ENCODE measurements at places on chromosomes 13 and 19.
A peak's percentile ranks its signal among the peaks of the same experiment; 100 is the strongest.

DNA sequence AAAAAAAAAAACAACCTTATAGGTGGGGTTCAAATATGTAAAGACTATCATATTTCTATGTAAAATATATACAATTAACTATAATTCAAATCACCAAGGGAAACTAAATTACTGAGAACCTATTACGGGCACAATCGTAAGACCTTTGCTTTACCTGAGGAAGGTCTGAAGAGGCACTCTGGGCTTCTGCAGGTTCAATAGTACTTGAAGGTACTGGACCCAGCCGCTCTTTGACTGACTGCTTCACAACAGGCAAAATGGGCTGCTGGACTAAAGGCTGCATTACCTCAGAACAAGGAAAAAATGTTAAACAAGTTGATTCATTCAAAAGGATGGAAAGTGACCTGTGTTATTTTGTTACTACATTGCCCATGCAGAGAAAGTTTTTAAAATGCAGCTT lies 51.8 kb downstream of the RBM26 start:
- DNase-seq: no peak

DNA sequence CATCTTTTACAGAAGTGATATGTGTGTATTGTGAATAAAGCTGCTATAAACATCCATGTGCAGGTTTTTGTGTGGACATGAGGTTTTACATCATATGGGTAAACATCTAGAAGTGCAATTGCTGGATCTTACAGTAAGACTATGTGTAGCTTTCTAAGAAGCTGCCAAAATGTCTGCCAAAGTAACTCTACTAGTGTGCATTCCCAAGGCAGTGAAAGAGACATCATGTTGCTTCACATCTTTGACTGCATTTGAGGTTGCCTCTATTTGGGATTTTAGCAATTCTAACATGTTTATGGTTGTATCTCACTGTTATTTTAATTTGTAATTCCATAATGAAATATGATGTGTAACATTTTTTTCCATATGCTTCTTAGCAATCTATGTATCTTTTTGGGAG lies 30.3 kb downstream of the SLITRK6 start:
- DNase-seq: no peak

DNA sequence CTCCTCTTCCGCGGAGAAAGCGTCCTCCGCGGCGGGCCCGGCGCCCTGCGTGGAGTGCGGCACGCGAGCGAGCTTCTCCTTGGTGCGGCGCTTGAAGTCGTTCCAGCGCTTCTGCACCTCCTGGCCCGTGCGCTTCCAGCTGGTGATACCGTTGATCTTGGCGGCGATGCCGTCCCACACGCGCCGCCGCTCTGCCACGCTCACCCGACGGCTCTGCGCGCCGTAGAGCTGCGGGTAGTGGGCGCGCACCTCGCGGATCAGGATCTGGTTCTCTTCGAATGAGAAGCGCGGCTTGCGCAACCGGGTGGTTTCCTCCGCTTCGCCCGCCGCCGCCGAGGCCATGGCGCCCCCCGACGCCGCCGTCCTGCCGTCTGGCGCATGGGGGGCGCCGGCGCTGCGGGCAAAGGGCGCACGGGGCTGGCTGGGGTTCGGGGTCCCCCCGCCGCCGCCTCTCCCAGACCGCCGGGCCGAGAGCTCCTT lies 941 bp downstream of the MYPOP start:
- DNase-seq: peak; percentile 23

DNA sequence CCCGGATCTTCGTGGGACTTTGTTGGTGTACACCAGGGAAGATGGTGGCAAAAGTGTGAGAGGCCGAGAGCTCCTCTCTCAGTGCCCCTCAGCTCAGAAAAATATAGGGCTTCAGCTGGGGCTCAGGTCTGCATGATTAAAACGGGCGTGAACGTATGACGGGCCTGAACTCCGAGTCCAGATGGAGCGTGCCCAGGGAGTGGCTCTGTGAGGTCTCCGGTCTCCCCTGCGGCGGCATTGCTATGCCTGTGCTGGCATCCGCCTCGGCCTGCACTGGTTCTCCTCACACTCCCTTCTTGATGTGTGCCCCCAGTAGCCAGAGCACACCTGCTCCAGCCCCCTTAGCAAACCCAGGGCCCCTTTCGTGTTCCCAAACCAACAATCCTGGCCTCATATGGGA lies 82.0 kb downstream of the TEX29 start:
- DNase-seq: no peak

DNA sequence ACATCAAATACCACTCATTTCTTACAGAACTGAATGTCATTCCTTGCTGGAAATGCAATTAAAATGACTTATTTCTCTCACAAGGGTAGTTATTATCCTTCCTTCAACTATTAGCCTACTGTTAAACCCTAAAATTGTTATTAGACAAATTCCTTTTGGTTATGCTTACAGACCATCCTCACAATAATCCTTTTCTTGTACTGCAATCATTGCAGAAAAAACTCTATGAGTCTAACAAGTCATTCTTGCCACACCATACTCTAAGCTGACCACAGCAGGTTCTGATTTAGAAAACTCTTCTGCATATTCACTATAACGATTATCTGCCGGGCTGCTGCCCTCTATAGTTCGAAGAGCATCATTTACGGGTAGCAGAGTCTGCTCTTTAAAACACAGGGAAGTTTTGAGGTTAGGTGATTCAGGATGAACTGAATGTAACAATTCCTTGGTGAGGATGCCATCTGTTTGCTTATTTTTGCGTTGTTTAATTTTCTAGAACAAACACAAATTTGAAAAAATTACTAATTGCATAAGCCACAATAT lies 38.2 kb downstream of the MTMR6 start:
- peak; percentile 53 for DNase-seq

- peak; percentile 52 for DNase-seq
Observed at GRCh38 chr19:33175886-33176669, 18.1 kb upstream of the LRP3 start.

DNA sequence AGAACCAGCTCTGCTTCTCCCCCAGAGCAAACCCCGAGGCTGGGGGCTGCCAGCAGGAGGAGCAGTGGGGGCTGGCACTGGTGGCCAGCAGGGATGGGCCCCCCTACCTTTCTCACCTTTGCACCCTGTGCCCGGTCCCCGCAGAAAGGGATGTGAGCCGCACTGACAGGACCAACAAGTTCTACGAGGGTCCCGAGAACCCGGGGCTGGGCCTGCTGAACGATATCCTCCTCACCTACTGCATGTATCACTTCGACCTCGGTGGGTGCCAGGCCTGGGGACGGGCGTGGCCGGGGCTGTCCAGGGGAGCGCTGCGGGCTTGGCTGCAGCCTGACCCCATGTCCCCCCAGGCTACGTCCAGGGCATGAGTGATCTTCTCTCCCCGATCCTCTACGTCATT lies 6.6 kb downstream of the TBC1D17 start:
- DNase-seq: no peak

Measured in ELR (cell line).